ENCODE measurements at places on chromosomes 13 and 19.

DNA sequence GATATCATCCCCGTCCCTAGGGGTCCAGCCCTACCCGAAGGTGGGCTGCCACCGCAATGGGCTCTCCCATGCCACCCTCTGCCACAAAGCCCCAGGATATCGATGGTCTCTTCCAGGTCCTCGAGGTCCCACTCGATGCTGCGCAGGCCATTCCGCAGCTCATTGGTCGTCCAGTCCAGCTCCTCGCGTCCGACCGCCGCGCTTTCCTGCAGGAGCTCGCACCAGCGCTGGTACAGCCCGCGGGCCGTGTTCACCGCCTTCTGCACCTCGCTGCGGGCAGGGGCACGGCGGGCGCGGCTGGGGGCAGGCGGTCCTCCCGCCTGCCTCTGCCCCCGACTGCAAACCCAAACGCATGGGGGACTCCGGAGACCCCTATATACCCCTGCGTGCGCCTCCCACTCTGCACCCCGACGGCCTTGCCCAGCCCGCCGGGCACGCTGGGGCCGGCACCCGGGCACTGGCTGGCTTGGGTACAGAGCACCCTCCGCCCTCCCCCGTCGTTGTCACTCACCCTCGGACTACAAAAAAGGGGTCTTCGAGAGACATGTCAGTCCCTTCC, 468 bp downstream of the STX10 start:
- DNase-seq, result peak; percentile 44

DNA sequence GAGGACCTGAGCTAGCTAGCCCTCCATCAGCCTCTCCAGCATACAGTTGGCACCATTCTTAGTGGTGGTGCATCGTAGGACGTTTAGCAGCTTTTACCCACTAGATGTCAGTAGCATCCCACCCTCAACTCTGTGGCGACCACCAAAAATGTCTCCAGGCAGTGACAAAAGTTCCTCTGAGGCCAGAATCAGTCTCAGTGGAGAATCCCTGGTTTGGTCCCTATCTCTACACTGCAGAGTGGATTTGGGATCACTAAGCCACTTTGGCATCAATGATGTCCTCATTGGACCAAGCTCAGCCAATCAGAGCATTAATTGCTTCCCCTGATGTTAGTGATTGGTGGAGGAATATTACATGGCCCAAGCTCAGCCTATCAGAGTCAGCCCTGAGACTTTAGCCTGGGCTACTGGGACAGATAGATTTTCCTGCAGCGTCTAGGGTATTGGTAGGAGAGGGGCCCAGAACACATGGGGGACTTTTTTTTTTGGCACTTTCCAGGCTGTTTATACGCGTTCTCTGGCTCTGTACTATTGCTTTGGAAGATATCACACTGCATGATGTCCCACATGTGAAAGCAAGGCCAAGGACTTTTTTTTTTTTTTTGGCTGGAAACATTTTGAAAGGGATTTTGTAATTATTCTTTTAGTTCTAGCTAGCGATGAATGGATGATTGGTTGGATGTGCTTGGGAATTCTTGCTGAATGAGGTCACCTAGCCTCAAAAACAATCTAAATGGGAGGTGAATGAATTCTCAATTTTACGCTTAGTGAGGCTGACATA, 7.0 kb downstream of the TMEM221 start:
- DNase-seq, result no peak

DNA sequence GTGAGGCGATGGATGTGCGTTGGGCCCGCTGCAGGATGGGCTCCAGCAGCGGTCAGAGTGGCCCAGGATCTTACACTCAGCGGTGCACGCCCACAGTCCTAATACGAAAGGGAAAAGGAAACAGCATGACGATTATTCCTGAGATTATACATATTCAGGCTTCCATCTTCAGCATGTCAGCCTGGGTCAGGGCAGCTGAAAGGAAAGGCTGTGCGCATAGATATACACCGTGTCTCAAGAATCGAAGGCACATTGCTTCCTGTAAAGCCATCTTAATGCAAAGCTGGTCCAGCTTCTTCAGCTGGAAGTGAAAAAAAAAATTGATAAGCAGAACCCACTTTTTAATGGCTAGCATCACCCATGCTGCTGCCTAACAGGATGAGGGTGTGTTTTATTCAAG, 3.6 kb downstream of the PCDH8 start:
- DNase-seq, result no peak

GRCh38 chr19:1609103-1609396, 3.8 kb upstream of the UQCR11 start:
- DNase-seq, result no peak

GRCh38 chr13:112852392-112852791, 116.6 kb upstream of the MCF2L start:
- no peak for DNase-seq

All from T47D (cell line).